ENCODE measurements at places on chromosomes 7 and 10.

DNA sequence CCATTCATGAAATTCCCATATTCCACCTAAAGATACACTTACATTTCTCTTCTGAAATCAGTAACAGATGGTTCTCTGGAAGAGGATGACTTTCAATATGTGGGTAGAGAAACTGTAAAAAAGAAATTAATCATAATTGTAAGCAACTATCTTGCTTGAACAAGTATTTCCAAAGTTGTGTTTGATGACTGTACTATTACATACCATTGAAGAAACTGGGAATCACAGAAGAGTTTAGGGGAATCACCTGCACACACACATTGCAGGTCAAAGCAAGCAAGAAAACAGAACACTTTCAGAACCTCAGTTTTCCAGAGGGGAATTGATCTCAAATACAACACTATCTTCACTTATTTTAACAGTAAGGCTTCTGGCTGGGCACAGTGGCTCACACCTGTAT is 33.6 kb downstream of the GSAP start:
- no peak for DNase-seq

- DNase-seq: no peak
These were observed 20.5 kb upstream of the SLC16A12 start for GRCh38 chr10:89555688-89556445.

DNA sequence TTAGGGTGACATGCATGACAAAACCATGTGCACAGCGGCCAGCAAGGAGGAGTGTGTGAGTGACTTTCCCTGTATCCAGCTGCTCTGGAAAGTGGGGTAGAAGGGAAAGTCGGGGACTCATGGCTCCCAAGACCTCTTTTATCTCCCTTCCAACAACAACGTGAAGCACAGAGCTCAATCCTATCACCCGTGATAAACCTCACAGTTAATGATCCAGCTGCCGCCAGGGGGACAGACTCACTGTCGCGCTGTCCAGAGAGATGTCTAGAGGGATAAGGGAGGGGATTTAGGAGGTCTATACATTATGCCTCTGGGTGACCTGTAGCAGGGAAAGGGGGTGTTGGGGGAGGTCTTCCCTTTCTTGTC is 84.0 kb upstream of the SMNDC1 start:
- no peak for DNase-seq

- peak; percentile 84 for DNase-seq
These were observed at the start of gene SPOCK2 for GRCh38 chr10:72087969-72088888. Gene SPOCK2 (minus strand): TSS chr10:72088551. CDS start chr10:72088328, 223 bp downstream.

GRCh38 chr7:75900617-75901315 is 14.2 kb upstream of the POR start:
- DNase-seq: no peak

- DNase-seq: no peak
These were observed 400.5 kb downstream of the IPMK start for GRCh38 chr10:57867241-57867640.

- DNase-seq: no peak
These were observed 29.0 kb downstream of the GSTO2 start for GRCh38 chr10:104297697-104298660.
